ENCODE measurements at places on chromosomes 16 and 17.

GRCh38 chr16:19245326-19245925 lies 40.1 kb upstream of the CLEC19A start:
- no peaks in the 10 kb centered on the region for H3K27me3 ChIP-seq
- H3K36me3 ChIP-seq, result no peaks in the 10 kb centered on the region
- no peaks in the 10 kb centered on the region for H3K4me1 ChIP-seq

- H3K36me3 ChIP-seq, result no peaks in the 10 kb centered on the region
- no peak overlapping the region for H3K4me3 ChIP-seq
- no peak overlapping the region for H3K27ac ChIP-seq
- no peaks in the 10 kb centered on the region for H3K27me3 ChIP-seq
Measured at GRCh38 chr17:32302860-32303649, 37.4 kb downstream of the RHBDL3 start.

GRCh38 chr17:56324676-56325075 lies 171.4 kb downstream of the ANKFN1 start:
- peaks cover 4% of the 10 kb centered on the region for H3K27me3 ChIP-seq
- H3K36me3 ChIP-seq, result no peaks in the 10 kb centered on the region
- H3K4me1 ChIP-seq, result no peaks in the 10 kb centered on the region

DNA sequence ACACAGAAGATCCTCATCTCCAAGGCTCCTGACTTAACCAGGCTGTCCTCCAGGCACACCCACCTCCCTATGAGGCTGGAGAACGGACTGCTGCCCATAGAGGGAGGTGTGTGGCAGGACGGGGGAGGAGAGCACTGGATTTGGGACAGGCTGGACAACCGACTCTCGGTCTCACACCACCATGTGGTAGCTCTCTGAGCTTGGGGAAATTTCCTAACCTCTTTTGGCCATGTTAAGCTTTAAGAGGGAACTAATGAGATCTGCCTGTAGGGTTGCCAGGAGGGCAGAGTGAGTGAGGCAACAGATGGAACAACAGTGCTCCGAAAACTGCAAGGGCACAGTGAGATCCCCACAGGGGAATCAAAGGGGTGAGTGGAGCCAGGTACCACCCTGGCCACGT lies 32.7 kb downstream of the RHBDL3 start:
- no peaks in the 10 kb centered on the region for H3K36me3 ChIP-seq
- H3K4me1 ChIP-seq, result peaks cover 13% of the 10 kb centered on the region
- no peak overlapping the region for H3K27ac ChIP-seq

- H3K4me3 ChIP-seq, result no peak overlapping the region
- no peaks in the 10 kb centered on the region for H3K36me3 ChIP-seq
- no peak for DNase-seq
Measured at GRCh38 chr16:87542531-87543102, 49.8 kb upstream of the ZCCHC14 start.

DNA sequence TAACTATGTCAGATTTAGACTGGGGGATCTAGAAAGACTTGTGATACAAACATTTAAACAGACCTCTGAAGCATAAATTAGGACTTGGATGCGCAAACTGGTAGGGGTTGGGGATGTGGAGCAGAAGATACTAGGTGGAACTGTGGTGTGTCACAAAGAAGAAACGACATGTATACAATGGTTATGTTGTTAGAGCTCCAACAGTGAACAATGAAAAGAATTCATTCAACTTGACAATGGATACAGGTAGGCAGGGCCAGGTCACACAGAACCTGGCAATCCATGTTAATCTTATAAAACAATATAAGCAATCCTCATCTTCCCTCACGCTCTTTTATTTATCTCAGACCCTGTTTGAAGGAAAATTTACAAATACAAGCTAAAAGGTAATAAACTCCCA lies 102.0 kb downstream of the CDC27 start:
- no peak overlapping the region for H3K4me3 ChIP-seq
- no peaks in the 10 kb centered on the region for H3K27me3 ChIP-seq
- no peaks in the 10 kb centered on the region for H3K36me3 ChIP-seq
- DNase-seq, result no peak
- no peak overlapping the region for H3K27ac ChIP-seq
- H3K4me1 ChIP-seq, result no peaks in the 10 kb centered on the region

GRCh38 chr16:89890200-89890599 lies 16.8 kb downstream of the TCF25 start:
- H3K36me3 ChIP-seq, result peaks cover 10% of the 10 kb centered on the region
- no peak overlapping the region for H3K4me3 ChIP-seq
- no peaks in the 10 kb centered on the region for H3K27me3 ChIP-seq
- H3K27ac ChIP-seq, result no peak overlapping the region

GRCh38 chr17:77675411-77675810 lies 283.1 kb upstream of the TNRC6C start:
- no peak overlapping the region for H3K27ac ChIP-seq
- H3K4me3 ChIP-seq, result no peak overlapping the region
- H3K4me1 ChIP-seq, result no peaks in the 10 kb centered on the region

DNA sequence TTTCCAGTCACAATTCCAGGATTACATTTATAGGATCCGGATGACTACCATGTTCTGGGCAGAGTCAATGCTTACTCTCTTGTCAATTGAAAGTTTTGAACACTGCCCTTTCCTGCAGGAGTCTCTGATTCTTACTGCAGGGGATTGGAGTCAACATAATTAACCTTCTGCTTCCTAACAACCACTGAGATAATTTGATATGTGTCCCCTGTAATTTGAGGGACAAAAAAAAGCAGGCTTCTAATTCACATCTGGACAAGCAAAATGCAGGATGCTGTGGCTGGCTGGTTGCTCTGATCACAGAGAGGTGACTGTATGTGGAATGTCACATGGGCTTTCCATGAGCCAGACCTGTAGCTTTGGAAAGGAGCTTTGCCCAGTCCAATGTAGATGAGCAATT lies 54.9 kb downstream of the PMP22 start:
- no peaks in the 10 kb centered on the region for H3K4me1 ChIP-seq
- no peaks in the 10 kb centered on the region for H3K36me3 ChIP-seq
- no peak for DNase-seq
- H3K4me3 ChIP-seq, result no peak overlapping the region
- no peak overlapping the region for H3K27ac ChIP-seq
- no peaks in the 10 kb centered on the region for H3K27me3 ChIP-seq

DNA sequence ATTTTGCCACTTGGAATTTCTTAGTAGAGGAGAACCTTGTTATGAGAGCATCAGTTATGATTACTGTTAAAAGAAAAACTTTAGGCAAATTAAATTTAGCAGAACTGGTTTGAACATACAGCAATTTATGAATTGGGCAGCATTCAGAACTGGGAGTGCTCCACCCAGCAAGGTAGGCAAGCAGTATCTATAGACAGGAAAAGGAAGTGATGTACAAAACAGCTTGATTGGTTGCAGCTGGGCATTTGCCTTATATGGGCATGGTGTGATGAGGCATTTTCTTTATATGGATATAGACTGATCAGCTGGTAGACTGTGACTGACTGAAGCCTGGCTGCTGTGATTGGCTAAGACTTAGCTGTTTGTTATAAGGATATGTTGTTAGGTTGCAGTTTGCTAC lies 17.6 kb upstream of the CYLD start:
- no peaks in the 10 kb centered on the region for H3K36me3 ChIP-seq
- H3K4me3 ChIP-seq, result no peak overlapping the region

DNA sequence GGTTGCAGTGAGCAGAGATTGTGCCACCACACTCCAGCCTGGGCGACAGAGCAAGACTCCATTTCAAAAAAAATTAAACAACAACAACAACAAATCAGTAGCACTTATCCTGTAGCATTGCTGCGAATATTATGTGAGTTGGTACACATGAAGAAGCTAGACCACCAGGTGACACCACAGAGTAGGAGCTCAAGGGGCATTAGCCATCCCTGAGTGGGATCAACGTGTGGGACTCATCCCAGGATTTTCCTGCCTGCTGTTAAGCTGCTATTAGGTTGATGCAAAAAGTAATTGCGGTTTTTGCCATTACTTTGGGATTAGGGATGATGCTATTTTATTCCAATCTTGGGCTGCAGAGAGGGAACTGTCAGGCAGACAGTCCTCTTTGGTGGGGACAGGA lies 47.2 kb downstream of the OTOA start:
- no peaks in the 10 kb centered on the region for H3K27me3 ChIP-seq
- no peak for DNase-seq
- no peaks in the 10 kb centered on the region for H3K4me1 ChIP-seq
- no peaks in the 10 kb centered on the region for H3K36me3 ChIP-seq

GRCh38 chr17:2067608-2068024 lies 12.7 kb downstream of the HIC1 start:
- no peak overlapping the region for H3K4me3 ChIP-seq
- H3K27ac ChIP-seq, result no peak overlapping the region
- DNase-seq, result no peak
- no peaks in the 10 kb centered on the region for H3K27me3 ChIP-seq

DNA sequence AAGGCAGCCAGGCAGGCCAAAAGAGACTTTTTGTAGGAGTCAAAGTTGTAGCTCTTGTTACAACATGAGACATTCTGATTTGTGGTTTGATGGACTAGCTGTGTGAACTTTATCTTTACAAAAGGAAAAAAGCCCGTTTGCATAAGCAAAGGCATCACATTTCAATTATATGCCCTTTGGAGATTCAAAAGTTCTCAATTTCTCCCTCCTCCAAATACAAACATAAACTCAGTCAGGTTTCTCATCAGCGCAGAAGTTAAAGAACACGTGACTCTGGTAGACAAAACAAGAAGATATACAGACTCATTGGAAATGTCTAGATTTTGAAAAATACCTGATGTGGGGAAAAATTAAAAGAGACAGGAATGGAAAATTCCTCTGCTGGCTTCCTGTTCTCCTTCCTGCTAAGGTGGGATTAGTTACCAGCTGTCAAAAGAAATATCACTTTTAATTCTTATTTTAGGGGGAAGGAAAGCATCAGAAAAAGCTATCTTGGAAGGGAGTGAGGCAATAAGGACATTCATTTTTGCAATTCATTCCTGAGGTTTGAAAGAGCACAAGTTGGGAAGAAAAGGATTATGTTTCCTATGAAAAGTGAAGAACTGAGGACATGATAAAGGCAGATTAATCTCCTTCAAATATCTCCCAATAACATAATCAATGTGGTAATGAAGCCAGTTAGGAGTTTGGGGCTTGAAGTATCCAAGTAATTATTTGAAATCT lies 4.6 kb upstream of the KCNJ16 start:
- no peak for DNase-seq
- H3K4me1 ChIP-seq, result no peaks in the 10 kb centered on the region
- 0 out of 2 replicates have a peak, but pooled peaks cover 3% of the 10 kb centered on the region for H3K27me3 ChIP-seq
- no peak overlapping the region for H3K4me3 ChIP-seq

- peaks cover 22% of the 10 kb centered on the region for H3K4me1 ChIP-seq
- DNase-seq, result no peak
- H3K4me3 ChIP-seq, result peak overlapping the region; percentile 65
Measured at GRCh38 chr16:2856061-2856670, 1.8 kb downstream of the PRSS22 start.

GRCh38 chr16:50646345-50646744 lies 34.8 kb downstream of the SNX20 start:
- no peak for DNase-seq
- no peaks in the 10 kb centered on the region for H3K4me1 ChIP-seq
- H3K27ac ChIP-seq, result no peak overlapping the region
- H3K36me3 ChIP-seq, result no peaks in the 10 kb centered on the region
- peaks cover 2% of the 10 kb centered on the region for H3K27me3 ChIP-seq
- no peak overlapping the region for H3K4me3 ChIP-seq

DNA sequence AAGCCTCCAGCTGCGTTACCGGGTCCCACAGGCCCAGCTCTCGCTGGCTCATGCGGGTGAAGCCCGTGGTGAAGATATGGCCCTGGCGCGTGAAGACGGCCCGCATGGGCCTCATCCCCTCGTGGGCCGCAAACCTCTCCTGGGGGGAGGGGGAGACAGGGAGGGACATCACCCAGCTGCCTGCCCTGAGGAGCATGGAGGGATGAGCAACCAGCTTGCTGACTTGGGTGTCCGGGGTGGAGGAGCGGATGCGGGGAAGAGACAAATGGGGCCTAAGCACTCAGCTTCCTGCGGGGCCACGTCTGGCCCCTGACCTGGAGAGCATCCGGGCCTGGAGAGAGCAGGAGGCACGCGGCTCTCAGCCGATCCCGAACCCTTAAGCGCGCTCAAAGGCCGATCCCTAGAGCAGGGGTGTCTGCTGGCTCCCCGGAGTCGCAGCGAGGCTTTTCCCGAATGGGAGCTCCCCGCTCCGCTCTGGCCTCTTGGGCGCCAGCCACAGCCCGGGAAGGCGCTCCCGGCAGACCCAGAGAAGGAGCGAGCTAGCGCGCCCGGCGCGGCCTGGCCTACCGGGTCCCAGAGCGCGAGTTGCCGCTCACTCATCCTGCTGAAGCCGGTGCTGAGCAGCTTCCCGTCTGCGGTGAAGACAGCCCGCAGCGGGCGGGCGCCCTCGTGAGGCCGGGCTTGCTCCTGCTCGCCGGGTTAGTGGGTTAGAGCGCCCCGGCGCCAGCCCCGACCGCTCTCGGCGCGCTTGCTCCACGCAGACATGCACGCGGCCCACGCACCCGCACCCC lies 5.0 kb downstream of the CORO6 start:
- H3K4me1 ChIP-seq, result peaks cover 44% of the 10 kb centered on the region
- no peaks in the 10 kb centered on the region for H3K36me3 ChIP-seq
- peak overlapping the region; percentile 71 for H3K27ac ChIP-seq
- no peak for DNase-seq

- H3K4me1 ChIP-seq, result no peaks in the 10 kb centered on the region
- no peak for DNase-seq
- H3K27me3 ChIP-seq, result no peaks in the 10 kb centered on the region
- H3K36me3 ChIP-seq, result peaks cover 6% of the 10 kb centered on the region
- H3K4me3 ChIP-seq, result no peak overlapping the region
- no peak overlapping the region for H3K27ac ChIP-seq
Measured at GRCh38 chr17:4186357-4186881, 43.4 kb downstream of the CYB5D2 start.

DNA sequence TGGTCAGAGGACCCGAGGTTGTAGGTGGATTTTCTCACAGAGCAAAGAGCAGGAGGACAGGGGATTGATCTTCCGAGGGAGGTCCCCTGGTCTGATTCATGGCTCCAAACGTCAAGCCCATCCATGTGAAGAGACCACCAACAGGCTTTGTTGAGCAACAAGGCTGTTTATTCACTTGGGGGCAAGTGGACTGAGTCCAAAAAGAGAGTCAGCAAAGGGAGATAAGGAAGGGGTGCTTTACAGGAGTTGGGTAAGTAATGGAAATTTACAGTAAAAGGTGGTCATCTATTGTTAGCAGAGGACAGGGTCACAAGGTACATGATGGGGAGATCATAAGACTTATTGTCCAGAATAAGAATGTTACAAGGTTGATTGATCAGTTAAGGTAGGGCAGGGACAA lies 2285.8 kb downstream of the TP53TG3F start:
- no peaks in the 10 kb centered on the region for H3K4me1 ChIP-seq
- no peaks in the 10 kb centered on the region for H3K36me3 ChIP-seq
- no peak overlapping the region for H3K27ac ChIP-seq

DNA sequence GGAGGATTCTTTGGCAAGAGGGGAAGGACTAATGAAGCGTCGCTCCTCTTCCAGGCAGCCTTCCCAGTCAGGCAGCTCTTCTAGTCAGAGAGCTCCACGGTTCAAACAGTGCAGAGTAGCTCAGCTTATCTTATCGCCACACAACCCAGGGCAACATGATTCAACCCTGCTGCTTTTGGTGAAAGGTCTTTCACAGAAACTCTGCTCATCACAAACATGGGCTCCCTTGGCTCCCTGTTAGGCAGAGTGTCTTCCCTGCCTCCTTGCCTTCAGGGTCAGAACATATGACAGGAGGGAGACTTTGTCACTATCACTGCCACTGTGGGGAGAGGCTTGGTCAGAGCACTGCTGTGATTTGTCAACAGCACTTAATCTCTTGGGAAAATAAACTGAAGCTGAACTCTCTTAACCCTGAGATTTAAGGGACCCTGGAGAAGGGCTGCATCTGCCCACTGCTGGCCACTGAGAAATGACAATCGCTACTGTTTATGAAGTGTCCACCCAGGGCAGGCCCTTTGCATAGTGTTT lies 6.9 kb upstream of the SLC13A2 start:
- H3K4me1 ChIP-seq, result no peaks in the 10 kb centered on the region
- H3K27me3 ChIP-seq, result peaks cover 3% of the 10 kb centered on the region
- DNase-seq, result no peak
- H3K27ac ChIP-seq, result no peak overlapping the region
- no peak overlapping the region for H3K4me3 ChIP-seq

Data from Panc1 (cell line).